ENCODE measurements at places on chromosomes 7 and 10.
A peak's percentile ranks its signal among the peaks of the same experiment; 100 is the strongest.

DNA sequence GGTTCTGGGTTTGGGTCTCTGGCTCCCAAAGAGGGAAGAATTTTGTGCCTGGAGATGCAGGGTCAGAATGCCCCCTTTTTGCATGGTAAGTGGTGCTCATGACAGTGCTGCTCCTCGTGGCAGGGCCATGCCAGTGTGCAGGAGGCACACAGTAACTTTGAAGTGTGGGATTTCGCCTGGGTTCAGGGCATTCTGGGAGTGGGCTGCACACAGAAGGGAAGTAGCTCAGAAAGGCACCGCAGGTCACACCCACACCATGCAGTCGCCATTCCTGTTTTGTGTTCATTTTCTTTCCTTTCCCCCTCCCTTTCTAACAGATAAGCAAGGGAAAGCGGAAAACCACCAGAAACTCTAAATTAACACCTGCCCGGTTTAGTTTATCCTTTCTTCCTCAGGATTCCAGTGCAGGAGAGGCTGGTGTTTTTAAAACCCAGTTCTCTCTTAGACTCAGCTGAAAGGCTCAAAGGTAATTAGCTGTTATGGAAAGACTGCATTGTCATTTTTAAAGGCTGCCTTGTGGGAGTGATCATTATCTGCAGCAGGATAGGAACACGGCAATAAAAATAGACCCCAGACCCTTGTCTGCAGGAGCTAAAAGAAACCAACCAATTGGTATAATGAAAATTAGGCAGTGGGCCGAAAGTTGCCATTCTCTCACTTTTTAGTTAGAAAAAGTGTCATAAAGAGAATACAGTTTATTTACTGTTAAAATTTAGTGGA lies 50.2 kb downstream of the EEPD1 start:
- no peak for DNase-seq

GRCh38 chr7:151893405-151893923 lies 16.5 kb upstream of the PRKAG2 start:
- no peak for DNase-seq

GRCh38 chr7:7323352-7323751 lies 141.0 kb downstream of the C1GALT1 start:
- peak; percentile 75 for DNase-seq

DNA sequence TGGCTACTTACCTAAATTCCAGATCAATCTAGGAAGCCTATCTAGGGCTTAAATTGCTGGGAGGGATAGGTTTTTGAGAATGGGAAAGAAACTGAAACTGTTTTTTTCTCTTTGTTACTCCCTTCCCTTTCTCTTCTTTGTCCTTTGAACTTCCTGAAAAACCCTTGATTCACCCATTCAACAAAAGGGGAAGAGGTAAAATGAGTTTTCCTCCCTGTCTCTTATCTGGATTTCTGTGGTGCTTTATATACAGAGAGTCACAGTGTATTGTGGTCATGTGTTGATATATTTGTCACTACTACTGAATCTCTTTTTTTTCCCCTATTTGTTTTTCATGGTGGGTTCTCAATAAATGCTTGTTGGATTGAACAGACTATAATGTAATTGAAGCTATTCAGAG lies 19.8 kb upstream of the NUP205 start:
- DNase-seq, result no peak

DNA sequence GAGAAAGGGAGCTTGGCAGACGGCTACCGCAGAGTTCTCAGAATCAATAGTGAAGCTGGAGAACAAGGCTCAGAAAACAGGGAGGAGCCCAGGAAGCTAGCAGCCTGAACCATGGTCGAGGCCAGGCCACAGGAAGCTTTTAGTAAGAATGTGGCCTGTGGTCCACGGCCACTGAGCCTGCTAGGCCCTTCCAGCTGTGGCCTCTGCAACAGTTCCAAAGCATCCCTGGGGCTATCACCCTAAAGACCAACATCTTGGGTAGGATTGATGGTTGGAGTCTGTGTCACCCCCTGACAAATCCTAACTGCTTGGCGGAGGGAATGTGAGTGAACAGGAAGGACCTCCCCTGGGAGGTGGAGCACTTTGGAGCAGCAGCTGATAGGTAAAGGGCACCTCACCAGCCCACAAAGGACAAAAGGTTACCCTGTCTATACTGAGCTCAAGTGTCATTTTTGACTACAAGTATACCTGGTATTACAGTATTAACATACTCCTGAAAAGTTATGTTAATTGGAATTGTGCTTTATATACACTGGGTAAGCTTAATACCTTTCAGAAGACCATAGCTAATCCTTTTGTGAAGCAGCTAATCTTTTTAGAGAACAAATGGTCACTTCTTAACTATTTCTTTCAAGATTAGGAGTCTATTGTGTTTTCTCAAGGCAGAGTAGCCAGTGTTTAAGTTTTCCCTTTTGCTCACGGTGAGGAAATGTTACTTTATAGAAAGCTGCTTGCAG lies 18.7 kb downstream of the PTPRE start:
- DNase-seq, result no peak

DNA sequence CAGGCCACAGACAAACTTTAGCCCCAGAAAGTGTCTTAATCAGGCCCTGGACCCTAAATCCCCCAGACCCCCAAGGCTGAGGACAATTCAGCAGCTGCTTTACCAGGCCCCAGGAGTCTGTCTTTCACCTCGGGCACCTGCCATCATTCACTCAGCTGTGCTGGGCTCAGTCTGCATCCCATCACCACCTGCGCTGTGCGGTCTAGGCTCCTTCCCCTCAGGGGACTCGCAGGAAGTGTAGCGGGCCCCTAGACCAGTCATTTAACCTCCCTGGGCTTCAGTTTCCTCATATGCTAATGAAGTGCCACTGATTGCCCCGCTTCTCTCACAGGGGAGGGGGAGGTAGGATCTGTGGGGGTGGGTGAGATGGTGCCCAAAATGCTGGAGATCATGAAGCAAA lies 76.4 kb upstream of the ZMIZ1 start:
- DNase-seq, result no peak

Data from NCI-H2107 (cell line).